RCC 7860 (cell line): ENCODE measurements at places on chromosomes 5 and 9.

DNA sequence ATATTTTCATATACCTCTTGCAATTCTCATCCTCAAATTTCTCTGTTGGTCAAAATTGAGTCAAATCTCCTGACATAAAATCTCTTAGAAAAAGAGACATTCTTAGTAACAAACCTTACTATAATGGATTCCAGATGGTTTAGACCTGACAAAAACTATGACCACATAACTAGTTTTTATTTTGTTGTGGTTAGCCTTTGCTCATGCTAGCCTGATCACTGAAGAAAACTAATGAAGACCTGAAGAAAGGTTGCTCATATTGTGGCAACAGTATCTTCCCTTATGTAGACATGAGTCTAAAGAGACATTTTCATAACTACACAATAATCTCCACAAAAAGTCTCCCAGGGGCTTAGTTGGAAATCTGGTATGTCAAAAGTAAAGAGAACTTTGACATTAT, 274.1 kb upstream of the TMEM161B start:
- DNase-seq = no peak

DNA sequence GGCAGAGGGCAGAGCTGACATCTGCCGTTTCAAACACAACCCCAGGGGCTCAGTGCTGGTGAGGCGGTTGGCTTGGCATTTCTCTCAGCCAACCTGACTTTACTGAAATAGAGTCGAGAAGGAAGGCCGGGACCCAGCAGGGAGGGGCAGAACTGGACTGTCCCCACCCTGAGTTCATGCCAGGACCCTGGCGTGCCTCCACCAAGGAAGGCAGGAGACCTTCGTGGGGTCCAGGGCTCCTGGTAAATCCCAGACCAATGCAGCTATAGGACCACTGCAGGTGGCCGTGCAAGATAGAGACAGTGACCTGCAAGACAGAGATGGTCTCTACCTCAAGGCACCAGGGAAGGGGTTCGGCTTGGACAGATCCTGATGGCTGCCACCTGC, 132.9 kb downstream of the ROR2 start:
- DNase-seq = no peak

- DNase-seq = no peak
These were observed 177.3 kb downstream of the CD180 start for GRCh38 chr5:67019065-67019845.

DNA sequence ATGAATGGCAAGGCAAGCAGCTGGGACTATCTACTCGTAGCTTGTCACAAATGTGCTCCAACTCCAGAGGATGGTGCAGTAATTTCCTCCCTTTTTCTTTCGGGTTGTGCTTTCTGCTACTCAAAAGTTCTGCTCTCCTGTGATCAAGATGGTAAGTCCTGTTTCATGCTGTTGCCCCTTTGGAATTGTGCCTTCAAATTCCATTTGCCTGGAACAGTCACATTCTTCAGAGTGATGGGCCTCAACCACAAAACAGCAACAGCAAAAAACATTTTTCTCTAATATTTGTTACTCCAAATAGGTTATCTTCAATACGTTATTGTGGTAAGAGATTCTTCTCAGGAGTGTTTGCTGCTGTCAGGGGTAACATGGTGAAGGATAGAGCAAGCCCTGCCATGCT, 209.3 kb downstream of the PALM2AKAP2 start:
- DNase-seq = no peak

DNA sequence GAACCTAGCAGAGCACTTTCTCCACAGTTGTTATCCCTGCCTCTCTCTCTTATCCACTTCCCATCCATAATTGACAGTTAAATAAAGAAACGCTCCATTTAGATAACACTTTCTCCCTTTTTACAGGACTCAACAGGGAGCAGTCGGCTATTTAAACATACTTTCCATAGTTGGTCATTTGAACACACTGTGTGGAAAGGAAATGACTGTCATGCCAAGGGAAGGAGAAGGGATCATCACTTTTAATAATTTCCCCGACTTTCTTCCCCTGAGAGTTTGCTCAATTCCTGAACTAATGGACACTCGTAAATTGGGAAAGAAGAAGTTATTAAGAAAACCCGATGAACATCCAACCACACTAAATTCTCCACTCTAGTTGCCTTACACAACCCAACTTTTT, 400.8 kb upstream of the PTGER4 start:
- DNase-seq = no peak

DNA sequence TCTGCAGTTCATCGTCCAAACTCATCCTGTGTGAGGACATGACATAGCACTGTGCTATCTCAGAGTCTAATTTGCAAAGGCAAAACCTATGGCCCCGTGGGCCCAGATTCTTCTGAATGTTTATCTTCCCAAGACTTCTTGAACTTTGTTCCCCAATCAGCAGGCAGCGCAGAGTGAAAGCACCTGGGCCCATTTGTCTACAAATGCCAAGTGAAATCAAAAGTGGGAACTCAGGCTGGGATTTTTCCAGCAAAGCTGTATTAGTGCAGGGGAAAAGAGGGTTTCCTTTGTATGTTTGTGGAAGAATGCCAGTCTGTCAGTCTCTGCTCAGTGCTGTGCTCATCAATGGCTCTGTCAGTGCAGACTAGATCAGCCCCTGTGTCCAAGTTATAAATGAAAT, 55.8 kb downstream of the FOXD1 start:
- DNase-seq = no peak

DNA sequence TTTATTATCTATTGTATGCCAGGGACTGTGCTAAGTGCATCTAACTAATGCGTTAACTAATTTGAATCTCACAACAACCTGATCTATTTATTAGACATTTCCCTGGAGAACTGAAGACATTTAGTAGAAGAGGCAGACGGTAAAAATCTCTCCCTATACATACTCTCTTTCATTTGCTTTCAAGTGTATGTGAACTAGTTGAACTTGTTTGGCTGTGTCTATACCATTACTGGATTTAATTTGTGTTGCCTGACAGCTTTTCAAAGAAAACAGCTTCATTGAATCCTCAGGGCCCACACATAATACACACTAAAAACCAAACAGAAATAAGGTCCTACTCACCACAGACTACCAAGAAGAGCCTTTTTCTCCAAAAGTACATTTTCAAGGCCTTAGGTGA, 133.6 kb upstream of the NR3C1 start:
- no peak for DNase-seq

DNA sequence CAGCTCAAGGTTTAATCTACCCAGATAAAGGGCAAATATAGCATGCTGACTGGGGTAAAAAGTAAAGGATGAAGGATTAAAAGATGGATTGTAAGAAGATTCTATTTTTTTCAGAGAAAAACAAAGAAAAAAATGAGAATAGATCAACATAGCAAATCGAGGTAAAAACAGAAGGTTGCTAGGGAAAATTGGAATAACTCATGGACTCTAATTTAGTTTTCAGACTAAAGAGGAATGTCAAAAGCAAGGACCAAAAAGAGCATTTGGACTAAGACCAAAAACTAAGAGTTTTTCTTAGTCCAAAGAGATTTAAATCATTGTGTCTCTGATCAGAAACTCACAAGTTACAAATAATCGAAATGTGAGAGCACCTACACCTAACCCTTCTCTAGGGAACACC, 250.7 kb upstream of the PTPRD start:
- DNase-seq = no peak

- no peak for DNase-seq
These were observed 15.2 kb downstream of the MRPL36 start for GRCh38 chr5:1784197-1785050.
